Cardiac muscle cell (in vitro differentiated cells and primary cell): ENCODE measurements at places on chromosomes 12 and 14.

GRCh38 chr12:132289356-132290202 lies 39.8 kb downstream of the GALNT9 start:
- DNase-seq, result peak; percentile 68

GRCh38 chr12:105600911-105601545 lies 270.5 kb downstream of the C12orf75 start:
- no peak for DNase-seq

DNA sequence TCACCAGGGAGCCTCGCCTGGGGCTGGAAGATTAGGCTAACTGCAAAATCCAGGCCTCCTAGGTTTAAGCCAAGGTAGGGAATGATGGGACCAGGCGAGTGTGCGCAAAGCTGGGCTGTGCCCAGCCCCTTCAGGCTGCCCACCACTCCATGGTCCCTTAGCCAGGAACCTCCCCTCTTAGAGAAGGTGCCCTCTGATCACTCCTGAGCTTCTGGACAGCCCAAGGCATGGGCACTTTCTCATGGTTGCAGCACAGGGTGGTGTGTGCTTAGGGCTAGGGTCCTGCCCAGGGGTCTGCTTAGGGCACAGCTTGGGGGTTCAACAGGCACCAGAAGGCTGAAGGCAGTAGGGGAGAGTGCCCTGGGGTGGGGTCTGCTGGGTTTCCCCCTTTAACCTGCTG lies 69.0 kb downstream of the PRIMA1 start:
- DNase-seq, result no peak

- no peak for DNase-seq
Observed at GRCh38 chr12:68785823-68786222, 22.2 kb upstream of the MDM2 start.

- peak; percentile 98 for DNase-seq
Observed at GRCh38 chr14:61472011-61472672, 150.8 kb downstream of the PRKCH start.

DNA sequence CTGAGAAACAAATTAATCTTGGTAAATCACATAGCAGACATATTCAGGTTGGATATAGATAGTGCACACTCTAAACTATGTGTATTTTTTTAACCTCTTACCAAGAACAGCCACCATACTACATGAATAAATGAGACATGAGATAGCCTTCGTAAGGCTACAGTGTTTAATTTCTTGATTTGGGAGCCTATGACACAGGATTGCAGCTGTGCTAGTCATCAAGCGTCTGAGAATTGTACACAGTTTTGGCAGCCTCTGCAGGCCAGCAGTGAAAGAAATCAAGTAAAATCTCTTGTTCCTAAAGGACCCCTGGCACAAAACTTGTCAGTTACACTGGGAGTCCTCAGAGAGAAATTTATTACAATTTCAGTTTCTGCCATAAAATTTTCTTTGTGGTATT lies 236.1 kb downstream of the C12orf50 start:
- no peak for DNase-seq

GRCh38 chr14:29672831-29673230 lies 254.8 kb downstream of the PRKD1 start:
- DNase-seq, result no peak

DNA sequence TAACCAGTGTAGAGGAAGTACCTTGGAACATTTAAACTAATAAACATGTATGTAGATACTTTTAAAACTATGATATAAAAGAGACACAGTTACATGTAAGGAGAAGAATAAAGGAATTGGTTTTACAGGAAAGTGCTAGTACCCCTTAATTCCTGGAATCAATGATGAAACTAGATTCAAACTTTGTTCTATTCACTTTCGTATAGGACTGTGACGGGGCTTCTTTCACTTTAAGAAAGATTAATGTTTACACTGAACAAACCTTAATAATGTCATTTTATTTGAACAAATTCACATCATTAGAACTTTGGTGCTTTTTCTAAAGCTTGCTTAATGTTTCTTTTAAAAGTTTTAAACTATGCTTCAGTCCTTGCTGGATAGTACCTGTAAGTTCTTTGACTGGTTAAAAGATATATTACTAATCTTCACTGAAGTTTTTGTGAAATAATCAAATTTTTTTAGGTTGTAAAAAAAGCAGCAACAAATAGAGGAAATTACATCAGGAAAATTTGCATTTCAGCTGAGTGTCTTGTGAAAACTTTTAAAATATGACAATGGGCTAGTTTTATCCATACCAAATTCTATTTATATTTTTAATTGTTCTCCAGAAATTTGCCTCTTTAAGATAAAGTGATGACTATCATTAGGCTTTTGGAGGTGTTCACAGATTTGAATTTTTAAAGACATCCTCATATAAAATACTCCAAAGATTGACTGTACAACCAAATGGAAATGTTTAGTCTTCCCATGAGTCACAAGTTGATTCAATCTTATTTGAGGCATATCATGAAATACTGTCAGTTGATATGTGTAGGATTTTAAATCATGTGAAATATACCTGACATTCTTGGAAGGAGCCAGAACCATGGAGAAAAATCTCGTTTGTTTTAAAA lies 36.2 kb downstream of the PAPOLA start:
- DNase-seq, result no peak

DNA sequence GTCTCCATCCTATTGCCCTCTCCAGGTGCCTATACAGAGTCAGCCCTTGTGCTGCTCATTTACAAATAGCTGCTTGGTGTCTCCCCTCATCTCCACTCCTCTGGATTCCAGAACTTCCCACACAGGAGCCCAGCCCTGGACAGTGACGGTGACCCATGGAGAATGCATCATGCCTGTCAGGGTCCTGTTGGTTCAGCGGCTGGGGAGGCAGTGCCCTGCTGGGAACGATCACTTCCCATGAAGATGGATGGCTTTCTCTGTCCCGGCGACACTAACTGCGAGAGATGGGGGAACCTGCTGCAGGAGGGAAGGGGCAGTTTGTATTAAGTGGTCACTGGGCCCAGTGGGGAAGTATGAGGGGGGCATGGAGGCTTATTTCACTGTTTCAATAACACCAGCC lies 395.0 kb upstream of the TBX3 start:
- DNase-seq, result no peak

DNA sequence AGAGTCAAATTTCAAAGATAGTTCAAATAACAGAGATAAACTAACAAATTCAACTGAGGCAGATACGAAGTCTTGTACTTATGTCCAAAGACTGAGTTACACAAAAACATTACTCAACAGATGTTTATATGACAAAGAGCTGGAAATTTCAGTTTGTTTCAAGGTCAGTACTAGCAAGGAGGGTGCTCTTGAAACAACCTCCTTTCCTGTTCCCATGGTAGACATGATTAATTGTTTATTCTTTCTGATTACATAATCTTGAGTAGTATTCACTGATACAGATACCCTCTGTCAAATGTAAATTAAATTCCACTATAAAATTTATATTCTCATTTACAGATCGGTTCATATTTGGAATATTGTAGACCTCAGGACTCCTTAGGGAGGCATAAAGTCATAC lies 23.4 kb downstream of the TSPAN8 start:
- peak; percentile 48 for DNase-seq

DNA sequence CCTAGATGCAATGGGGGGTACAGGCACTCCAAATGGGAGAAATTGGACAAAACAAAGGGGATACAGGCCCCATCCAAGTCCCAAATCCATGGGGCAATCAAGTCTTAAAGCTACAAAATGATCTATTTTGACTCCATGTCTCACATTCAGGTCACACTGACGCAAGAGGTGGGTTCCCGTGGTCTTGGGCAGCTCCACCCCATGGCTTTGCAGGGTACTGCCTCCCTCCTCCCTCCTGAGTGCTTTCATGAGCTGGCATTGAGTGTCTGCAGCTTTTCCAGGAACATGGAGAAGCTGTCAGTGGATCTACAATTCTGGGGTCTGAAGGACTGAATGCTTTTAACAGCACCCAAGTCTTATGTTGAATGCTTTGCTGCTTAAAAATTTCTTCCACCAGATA lies 274.5 kb upstream of the LRIG3 start:
- no peak for DNase-seq

DNA sequence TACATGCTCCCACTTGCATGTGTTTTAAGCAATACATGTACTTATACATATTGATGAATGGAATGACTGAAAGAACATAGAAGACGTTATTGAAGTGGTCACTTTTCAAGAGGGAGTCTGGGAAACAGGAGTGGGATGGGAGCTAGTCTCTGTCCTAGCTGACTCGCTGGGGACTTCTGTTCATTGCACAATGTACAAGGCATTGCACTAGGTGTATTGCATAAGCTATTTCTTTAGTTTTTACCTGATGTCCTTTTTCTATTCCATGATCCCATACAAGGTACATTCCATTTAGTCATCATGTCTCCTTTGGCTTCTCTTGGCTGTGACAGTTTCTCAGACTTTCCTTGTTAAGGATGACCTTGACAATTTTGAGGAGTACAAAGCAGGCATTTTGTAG lies 4.0 kb upstream of the MYO1H start:
- DNase-seq, result no peak

- peak; percentile 80 for DNase-seq
Observed at GRCh38 chr14:20631880-20632389, 9.6 kb downstream of the OR6S1 start.

DNA sequence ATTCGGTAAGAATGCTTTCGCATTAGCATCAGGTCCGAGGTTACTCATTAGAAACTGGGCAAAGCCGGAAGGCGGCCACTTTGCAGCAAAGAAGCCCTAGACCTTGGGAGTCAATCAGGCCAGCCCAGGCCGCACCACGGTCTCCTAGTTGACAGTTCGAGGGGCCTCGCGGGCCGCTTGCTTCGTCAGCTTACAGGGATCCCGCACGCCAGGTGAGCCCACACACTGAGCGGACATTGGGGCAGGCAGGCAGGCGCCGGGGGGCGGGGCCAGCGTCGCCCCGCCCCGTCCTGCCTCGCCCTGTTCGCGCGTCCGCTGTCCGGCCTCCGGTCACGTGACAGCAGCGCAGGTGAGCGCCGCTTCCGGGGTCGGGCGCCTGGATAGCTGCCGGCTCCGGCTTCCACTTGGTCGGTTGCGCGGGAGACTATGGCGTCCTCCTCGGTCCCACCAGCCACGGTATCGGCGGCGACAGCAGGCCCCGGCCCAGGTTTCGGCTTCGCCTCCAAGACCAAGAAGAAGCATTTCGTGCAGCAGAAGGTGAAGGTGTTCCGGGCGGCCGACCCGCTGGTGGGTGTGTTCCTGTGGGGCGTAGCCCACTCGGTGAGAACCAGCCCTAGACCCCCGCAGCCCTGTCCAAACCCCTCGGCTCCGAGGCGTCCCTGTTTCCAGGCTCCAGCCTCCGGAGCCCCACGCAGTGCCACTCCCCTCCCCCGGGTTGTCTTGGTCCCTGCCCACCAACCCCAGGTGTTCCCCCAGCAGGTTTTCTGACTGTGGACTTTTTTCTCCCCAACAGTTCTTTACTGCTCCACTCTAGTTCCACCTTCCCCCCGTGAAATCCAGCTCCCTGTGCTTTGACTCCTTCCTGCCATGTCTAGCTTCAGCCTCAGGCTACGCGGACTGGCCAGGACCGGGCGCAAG lies at the start of gene PIP4K2C:
PIP4K2C (plus strand) TSS at position 329 of the 918 bp plus-strand sequence; CDS start at position 427, 98 bp downstream.
- peak; percentile 87 for DNase-seq

GRCh38 chr12:91993287-91994017 lies 152.2 kb downstream of the BTG1 start:
- no peak for DNase-seq

GRCh38 chr12:116784238-116784612 lies 46.1 kb downstream of the RNFT2 start:
- DNase-seq, result no peak

- DNase-seq, result no peak
Observed at GRCh38 chr14:26123459-26123858, 474.4 kb downstream of the NOVA1 start.

- DNase-seq, result peak; percentile 32
Observed at GRCh38 chr12:11834104-11834812, 184.8 kb downstream of the ETV6 start.

DNA sequence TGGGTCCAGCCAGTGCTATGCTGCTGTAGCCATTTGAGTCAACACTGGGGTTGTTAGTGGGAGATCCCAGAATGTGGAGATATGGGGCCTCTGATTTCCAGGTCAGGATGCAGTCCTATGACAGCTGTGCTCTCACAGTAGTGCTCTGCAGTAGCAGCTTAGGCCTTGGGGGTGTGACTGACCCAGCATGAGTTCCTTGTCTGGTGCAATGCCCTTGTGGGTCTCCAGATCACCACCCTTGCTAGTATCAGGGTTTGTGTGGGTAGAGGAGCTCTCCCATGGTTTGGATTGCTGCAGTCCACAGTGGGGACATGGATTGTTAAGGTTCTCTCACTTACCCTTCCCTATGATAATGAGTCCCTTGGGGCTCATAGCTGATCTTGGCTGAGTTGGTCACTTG lies 113.7 kb downstream of the RAD51B start:
- no peak for DNase-seq

DNA sequence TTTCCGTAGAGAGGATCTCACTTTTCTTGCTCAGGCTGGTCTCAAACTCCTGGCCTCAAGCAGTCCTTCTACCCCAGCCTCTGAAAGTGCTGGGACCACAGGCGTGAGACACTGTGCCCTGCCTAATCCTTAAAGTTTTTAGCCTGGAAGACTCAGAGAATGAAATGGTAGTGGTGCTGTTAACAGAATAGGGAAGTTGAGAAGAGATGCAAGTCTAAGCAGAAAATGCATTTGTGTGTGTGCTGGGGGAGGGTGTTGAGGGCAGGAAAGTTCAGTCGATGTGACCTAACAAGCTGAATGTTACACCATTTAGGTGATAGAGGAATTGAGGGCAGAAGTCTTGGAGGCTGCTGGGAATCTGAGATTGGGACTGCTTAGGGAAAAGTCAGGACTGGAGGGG lies 6.9 kb upstream of the TUBA1A start:
- no peak for DNase-seq

- no peak for DNase-seq
Observed at GRCh38 chr12:131616738-131617137, 94.2 kb upstream of the SFSWAP start.

- peak; percentile 16 for DNase-seq
Observed at GRCh38 chr12:52058631-52059361, 7.6 kb downstream of the NR4A1 start.

DNA sequence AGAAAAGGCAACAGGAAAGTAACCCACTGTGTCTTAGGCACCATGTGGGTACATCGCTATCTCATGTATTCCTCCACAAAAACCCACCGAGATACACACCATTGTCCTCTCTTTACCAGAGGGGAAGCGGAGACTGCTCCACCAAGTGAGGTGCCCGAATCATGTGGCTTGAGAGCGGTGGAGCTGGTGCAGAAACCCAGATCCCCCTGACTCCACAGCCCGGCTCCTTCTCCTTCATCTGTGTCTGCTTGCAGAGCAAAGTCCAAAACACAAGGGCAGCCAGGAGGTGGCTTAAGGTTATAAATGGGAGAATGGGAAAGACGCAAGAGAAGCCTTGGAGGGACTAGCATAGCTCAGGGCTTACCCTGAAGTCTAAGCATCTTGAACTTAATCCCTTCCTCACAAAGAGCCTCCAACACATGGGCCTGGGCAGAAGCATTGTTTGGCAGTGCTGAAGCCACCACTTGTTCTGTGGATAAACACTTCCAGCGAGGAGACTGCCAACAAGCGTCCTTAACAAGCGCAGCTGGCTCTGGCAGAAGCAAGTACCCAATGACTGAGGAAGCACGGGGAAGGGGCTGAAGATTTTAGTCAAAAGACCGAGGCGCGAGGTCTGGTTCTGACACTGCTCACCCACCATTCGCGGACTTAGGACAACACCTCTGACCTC lies 83.0 kb downstream of the TTC7B start:
- DNase-seq, result no peak

- no peak for DNase-seq
Observed at GRCh38 chr12:67086116-67086515, 183.0 kb upstream of the CAND1 start.

GRCh38 chr12:71397433-71397954 lies 42.1 kb upstream of the LGR5 start:
- DNase-seq, result no peak

- no peak for DNase-seq
Observed at GRCh38 chr12:80648881-80649280, 58.6 kb upstream of the MYF6 start.

- DNase-seq, result peak; percentile 91
Observed at GRCh38 chr12:106108185-106108835, 30.4 kb downstream of the NUAK1 start.
